NCI-H82 (cell line): ENCODE measurements at places on chromosomes 4 and X.

DNA sequence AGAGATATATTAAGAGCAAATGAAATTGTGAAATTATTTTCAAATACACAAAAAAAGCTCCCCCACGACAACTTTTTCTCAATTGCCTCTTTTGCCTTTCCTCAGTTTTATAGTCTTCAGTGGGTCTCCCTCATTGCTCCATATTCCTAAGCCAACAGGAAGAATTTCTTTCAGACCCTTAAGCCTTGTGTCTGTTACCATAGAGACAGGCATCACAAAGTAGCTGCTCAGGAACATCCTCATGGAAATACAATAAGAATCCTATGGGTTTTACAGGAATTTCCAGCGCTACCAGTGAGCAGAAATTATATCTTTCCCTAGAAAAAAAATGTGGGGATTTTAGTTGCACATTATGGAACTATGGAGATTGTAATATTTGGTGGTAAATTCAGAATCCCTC, 121.9 kb upstream of the DMD start:
- peak; percentile 16 for DNase-seq

DNA sequence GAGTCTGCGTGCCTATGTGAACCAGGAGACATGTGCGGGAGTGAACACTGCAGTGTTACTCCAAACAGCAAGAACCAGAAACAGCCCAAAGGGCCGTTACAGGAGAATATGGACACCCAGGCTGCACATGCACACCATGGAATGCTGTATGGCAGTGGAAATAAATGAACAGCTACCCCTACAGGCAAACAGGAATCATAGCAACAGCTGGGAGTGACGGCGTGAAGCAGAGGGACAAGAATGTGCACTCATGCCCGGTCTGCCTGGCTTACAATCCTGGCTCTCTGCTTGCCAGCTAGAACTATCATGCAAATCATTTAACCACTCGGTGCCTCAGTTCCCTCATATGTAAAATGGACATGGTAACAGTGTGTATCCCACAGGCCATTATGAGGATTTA, 16.6 kb downstream of the GPKOW start:
- DNase-seq = peak; percentile 60

- no peak for DNase-seq
Measured at GRCh38 chr4:99763635-99764101, 53.0 kb upstream of the DAPP1 start.

GRCh38 chr4:183674153-183674552, 15.1 kb downstream of the TRAPPC11 start:
- DNase-seq = no peak

DNA sequence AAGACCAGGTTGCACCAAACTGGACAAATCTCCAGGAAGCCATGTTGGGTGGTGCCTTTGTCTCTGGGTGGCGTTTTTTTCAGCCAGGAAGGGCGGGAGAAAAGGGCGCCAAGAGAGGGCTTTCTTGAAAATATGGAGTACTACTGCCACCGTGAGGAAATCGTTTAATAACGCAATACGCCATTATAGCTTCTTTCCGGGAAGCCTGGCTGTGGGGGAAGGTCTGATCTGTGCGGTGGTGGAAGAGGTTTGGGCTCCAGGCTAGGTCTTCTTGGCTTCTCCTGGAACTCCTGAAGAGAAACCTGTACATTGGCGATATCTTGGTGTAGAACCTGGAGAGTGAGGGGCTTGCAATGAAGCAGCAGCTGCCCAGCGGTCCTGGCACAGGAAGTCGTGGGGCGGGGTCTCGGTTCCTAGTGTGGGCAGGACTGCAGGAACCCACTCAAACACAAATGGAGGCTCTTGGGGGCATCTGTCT, 202.7 kb downstream of the OR13H1 start:
- peak; percentile 5 for DNase-seq

DNA sequence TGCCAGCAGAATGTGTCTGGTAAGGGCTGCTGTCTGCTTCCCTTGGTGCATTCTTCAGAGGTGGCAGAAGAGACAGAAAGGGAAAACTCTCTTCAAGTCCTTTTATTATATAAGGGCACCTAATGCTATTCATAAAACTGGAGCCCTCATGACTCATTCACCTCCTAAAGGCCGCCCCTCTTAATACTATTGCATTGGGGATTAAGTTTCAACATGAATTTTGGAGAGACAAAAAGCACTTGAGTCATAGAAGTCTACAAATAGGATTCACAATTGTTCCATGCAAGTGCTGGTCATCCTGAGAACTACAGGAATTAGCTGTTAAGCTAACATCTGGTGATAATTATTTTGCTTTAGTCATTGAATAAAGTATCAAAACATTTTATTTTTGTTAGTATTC, 349.5 kb downstream of the HS3ST1 start:
- no peak for DNase-seq

- DNase-seq = no peak
Measured at GRCh38 chrX:154472685-154473632, 6.1 kb downstream of the LAGE3 start.

- DNase-seq = no peak
Measured at GRCh38 chrX:132955690-132956089, 2.7 kb downstream of the HS6ST2 start.

DNA sequence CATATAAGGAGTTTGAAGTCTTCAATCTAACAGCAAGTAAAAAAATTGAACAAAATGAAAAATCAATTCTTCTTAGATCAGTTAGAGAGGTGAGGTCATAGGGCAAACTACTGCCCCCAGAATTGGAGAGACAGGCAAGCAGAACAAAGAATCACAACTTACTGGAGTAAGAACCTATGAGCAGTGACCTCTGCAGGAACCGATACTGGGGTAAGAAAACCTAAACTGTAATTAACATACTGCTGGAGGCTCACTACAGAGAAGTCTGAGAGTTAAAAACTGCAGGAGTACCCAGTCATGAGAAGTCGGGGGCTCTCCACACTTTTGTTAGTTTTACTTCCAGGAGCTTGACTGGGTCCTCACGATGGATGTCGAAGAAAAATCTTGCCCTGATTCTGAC, 16.0 kb downstream of the CLDN22 start:
- no peak for DNase-seq

GRCh38 chrX:18886344-18887161, 97.4 kb downstream of the PHKA2 start:
- DNase-seq = peak; percentile 46

DNA sequence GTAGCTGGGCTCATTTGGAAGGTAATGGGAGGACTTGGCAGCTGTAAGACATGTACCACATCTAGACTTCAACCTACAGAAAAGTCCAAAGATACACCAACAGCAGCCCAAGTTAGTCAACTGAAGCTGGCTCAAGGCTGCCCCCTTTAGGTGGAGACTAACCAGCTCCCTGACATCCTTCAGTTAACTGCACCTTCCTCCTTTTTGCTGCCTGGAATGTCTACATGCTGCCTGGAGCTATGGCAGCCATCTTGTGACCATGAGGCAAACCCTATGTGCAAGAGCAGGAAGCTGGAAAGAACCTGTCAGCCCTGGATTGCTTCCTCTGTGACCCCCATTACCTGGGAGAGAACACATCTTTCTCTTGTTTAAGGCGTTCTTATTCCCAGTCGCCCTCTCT, 25.8 kb downstream of the ARSD start:
- no peak for DNase-seq

DNA sequence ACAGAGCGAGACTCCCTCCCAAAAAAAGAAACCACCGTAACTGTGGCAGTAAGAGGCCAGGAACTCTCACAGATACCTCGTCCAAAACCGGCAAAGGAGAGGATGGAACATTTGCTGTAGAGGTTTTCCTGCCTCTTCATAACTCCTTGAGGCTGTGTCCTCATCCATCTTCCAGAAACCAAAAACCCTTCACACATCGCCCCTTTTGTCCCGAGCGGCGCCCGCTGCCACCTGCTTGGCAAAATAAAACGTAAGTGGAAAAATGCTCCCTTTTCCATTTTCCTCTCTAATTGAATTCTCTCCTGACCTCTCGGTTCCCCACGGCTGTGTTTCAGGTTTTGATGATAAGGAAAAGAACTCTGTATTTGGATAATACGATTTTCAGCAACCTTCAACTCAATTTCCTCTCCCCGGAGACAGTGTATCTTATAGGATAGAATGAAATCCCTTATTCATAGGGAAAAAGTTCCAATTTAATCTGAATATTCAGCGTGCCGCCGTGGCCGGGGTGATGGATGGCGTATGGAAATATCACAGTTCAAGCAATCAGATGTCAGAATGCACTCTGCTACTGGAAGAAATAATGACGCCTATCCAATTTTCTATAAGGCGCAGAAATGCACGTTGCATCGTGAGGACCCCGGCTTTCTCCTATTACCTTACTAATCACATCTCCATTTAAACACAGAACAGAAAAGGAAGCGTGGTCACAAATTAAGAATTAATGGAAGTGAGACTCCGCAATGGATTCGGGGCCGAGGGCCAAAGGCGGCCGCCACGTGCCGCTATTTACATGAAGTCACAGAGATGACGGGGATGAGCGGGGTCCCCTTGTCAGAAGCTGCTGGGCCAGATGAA, 5.2 kb upstream of the PPP2R3B start:
- no peak for DNase-seq

DNA sequence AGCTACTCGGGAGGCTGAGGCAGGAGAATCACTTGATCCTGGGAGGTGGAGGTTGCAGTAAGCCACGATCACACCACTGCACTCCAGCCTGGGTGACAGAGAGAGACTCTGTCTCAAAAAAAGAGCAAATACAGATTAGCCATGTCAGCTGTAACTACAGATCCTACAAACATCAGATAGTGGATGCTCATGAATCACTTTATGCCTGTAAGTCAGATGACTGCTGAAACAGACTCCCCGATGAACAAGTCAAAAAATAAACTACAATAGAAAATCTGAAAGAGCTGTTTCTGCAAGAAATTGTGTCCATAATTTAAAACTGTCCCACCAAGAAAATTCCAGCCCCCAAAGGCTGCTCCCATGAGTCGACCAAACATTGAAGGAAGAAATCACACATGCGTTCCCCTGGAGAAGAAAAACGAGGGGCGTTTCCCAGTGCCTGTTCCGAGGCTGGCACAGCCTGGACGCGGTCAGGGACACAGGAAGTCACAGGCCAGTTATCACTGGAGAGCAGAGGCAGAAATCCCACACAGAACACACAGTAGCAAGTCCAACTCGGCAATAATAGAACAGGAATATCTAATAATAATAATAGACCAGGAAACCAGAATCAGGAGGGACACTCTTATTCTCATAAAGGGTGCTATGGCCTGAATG, 30.0 kb upstream of the GTPBP6 start:
- DNase-seq = no peak

- no peak for DNase-seq
Measured at GRCh38 chrX:118730500-118731247, 3.3 kb downstream of the IL13RA1 start.

DNA sequence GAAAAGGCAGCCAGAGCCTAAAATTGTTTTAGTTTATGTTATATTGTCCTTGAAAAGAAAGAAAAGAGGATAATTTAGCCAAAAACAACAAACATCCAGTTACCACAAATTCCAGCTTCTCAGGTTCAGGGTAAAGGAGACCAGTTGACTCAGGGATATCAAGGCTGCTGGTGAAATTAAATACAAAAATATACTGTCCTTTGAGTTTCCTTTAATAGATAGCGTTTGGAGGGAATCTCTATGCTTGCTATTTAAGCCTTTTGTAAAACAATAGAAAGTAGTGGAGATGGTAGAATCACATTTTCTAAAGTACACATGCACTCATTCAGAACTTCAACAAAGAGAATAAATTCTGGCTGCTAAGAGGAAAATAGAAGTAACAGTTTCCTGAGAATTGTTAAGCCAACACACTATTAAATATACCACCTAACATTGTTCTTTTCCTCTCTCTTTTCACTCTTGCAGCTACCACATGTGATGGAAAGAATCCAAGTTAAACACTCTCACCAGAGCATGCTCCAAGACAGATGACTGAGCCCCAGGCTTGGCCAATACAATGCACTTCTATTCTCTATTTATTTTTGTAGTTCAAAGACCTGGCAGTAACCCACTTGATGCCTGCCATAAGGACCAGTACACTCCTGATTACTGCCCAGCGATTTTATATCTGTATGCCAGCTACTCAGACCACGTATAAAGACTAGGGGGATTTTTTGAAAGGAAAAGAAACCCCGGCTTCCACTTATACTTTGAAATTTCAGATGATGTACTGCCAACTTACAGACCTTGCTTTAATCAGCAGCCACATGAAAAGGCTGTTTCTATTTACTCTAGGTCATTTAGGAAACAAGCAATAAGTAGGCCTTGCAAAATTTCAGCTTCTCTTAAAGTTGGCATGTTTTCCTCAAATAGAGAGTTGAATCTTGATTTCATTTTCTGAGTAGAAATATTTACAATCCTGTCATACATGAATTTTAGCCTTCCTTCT, 756.9 kb downstream of the FAT4 start:
- DNase-seq = no peak

GRCh38 chrX:121635141-121635540, 587.7 kb downstream of the GLUD2 start:
- no peak for DNase-seq

DNA sequence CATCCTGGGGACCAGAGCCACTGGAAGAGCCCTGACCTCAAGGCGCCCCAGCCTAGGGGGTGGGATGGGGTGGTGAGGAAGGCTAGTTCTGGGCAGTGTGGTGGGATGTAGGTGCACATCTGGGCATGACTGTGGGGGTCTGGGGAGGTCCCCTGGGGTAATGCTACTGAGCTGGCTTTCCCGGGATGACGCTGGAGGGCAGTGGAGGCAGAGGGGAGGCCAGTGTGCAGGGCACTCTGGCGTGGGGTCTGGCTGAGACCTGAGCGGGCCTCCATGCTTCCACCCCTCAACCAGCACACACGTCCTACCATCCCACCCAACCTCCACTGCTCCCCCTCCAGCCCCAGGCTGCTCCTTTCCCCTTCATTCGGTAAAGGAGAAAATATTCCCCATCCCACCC, 4.8 kb upstream of the SH3BP2 start:
- no peak for DNase-seq

- DNase-seq = no peak
Measured at GRCh38 chrX:68755616-68756125, 73.2 kb upstream of the EFNB1 start.

GRCh38 chr4:77095101-77095821, 19.5 kb upstream of the CCNI start:
- peak; percentile 91 for DNase-seq

DNA sequence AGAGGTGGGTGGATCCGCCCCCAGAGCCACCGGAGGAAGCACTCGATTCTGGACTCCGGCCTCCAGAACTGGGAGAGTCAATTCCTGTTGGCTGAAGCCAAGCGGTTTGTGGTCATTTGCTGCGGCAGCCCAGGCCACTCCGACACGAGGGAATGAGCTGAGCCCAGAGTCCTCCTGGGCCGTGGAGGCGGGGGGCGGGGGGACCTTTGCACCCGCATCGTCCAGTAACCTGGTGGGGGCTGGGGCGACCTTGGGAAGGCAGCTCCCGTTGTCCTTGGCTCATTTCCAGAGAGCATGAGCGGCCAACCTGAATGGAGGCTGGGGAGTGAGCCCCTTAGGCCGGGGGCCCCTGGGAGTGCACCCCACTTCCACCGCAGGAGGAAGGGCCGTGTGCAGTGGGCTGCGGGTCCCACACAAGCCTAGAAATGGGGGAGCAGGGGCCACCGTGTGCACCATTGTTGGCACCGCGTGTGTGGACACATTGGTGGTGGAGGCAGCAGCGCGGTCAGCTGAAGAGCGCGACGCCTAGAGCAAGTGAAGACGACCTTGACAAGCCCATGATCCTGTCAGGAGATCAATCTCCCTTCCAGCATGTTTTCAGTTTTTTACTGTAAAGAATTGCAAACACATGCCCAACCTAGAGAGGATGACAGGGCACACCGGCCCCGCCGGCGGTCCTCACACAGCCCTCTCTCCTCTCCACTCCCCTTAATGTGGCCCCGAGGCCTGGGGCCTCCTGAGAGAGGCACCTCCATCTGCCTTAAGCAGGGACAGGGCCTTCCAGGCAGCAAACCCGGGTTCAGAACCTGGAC, 19.9 kb upstream of the DUSP9 start:
- DNase-seq = no peak
